ENCODE measurements at places on chromosomes 3 and 15. TPM values are rescaled to one million over a fixed set of nuclear protein-coding genes. Genes with fewer than 3 reads are reported as not detected.

LRRC31 gene
- 0.14 TPM for total RNA-seq

GRCh38 chr3:124277144-124277890 is 285.4 kb upstream of the ROPN1 start:
- no peak for DNase-seq

GRCh38 chr15:80567721-80568157 is 127.4 kb upstream of the ABHD17C start:
- peak; percentile 29 for DNase-seq

DNA sequence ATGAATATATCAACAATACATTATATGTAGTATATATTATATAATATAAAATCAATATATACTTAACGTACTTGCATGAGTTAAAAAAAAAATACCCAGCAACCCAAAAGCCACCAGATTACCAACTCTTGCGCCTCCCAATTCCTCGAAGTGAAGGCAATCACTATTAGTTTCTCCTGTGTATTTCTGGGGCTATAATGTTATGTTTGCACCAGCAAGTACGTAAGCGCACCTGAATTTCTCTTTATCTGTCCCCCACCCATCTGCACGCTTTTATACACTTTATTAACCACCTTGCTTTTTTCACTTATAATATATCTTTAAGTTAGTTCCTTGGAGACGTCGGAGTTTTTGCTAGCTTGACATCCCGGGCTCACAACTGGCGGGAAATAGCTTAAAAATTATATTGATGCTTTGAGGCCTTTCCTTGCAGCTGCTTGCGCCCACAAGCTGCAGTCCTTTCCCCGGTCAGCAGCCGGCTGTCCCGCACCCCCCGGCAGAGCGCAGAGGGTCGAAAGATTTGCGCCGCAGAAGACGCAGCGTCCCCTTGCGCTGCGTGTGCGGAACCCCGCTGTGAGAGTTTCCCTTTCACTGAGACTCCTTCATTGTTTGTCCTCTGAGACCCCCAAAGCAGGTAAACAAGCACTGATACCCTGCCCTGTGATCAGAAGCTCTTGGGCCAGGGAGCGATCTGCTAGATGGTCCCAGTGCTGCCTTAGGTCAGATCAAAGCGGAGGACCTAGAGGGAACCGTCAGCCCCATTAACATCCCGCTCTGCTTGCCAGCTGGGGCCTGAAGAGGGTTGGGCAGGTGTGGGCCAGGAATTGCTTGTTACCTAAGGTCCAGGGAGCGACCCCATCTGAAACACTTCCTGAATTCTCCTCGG is 8.9 kb upstream of the EOMES start:
- DNase-seq: no peak

GRCh38 chr15:69997161-69997485 is 100.6 kb downstream of the TLE3 start:
- DNase-seq: no peak

DPPA4 gene
- total RNA-seq: not detected

IL17RE gene
- 4.8 TPM for total RNA-seq

SMAD6 gene
- total RNA-seq: 10.8 TPM

SENP2 gene
- 20.8 TPM for total RNA-seq

DNA sequence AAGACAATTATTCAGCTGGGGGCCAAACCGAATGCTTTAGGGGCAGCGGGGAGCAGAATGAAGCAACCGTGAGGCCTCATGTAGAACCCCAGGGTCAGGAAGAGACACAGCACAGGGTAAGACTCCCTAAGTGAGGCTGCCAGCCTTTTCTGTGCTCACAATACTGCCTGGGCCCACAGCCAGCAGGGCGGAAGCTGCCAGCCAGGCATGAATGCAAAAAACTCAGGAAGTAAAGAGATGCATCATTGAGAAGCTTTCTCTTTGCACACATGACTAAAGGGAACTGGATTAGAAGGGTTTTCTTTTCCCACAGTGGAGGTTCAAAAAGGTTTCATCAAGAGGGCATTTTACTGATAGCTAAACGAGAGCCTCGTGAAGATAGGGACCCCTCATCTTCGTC is 33.3 kb downstream of the CA12 start:
- DNase-seq: no peak

GRCh38 chr3:115974940-115975339 is 351.6 kb downstream of the GAP43 start:
- no peak for DNase-seq

DNA sequence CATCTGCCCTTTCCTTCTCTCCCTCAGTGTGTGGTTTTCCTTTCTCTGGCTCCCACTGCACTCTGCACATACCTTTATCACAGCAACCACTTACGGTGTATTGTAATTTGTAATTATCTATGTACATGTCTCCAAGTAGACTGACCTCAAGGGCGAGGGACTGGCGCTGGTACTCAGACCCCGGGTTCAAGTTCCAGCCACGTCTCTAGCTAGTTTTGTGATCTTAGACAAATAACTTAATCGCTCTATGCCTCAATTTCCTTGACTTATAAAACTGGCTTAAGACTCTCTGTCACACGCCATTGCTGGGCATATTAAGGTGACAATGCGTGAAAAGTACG is 607 bp upstream of the SENP2 start:
- no peak for DNase-seq

- DNase-seq: no peak
These were observed 9.9 kb downstream of the ZIC1 start for GRCh38 chr3:147418808-147419701.

- DNase-seq: no peak
These were observed 18.2 kb downstream of the FOXP1 start for GRCh38 chr3:71565316-71565715.

CCR1 gene
- not detected for total RNA-seq

DNA sequence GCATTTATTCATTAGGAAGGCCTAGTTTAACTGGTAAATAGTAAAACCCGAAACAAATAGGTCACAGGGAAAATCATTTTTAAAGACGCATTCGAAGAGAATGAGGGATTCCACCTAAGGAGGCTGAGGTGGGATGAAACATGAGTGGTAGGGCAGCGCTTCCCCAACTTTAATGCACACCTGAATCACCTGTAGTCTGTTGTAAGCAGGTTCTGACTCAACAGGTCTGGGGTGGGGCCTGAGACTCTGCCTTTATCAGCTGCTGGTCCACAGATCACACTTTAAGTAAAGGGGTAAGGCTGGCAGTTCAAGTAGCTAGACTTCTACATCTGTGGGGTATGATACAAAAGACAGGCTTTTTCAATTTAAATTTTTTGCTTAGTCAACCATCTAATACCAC is 223.5 kb upstream of the UBE2E2 start:
- DNase-seq: no peak

INSYN1 gene
- total RNA-seq: 2.0 TPM

GRCh38 chr3:66195347-66195783 is 25.4 kb upstream of the SLC25A26 start:
- DNase-seq: peak; percentile 4

- DNase-seq: no peak
These were observed 171.4 kb downstream of the GREM1 start for GRCh38 chr15:32889214-32889613.
